ENCODE measurements at places on chromosomes 16 and 17.
A peak's percentile ranks its signal among the peaks of the same experiment; 100 is the strongest.

GRCh38 chr16:14559809-14560241, 70.2 kb downstream of the PARN start:
- DNase-seq, result no peak

- DNase-seq, result no peak
Observed at GRCh38 chr16:67673712-67674580, 7.3 kb downstream of the C16orf86 start.

GRCh38 chr16:85781695-85782370, 17.5 kb downstream of the EMC8 start:
- DNase-seq, result no peak

DNA sequence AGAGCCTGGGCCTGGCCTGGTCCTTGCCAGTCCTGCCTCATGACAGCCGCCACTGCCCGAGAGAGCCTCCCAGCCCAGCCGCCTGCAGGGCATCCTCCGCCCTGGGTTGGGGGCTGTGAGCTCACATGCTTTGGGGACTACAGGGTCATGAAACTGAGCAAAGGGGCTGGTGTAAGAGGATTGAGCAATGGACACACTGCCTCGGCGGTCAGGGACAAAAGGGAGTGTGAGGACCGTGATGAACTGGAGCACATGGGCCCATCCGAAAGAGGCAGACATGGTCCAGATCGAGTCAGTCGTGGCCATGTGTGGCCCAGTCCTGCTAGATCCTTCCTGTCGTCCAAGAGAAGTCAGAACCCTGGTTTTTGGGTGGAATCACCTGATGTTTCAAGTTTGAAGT, 52.3 kb downstream of the GSG1L start:
- no peak for DNase-seq

GRCh38 chr16:50671644-50672260, 9.4 kb downstream of the SNX20 start:
- peak; percentile 86 for DNase-seq

DNA sequence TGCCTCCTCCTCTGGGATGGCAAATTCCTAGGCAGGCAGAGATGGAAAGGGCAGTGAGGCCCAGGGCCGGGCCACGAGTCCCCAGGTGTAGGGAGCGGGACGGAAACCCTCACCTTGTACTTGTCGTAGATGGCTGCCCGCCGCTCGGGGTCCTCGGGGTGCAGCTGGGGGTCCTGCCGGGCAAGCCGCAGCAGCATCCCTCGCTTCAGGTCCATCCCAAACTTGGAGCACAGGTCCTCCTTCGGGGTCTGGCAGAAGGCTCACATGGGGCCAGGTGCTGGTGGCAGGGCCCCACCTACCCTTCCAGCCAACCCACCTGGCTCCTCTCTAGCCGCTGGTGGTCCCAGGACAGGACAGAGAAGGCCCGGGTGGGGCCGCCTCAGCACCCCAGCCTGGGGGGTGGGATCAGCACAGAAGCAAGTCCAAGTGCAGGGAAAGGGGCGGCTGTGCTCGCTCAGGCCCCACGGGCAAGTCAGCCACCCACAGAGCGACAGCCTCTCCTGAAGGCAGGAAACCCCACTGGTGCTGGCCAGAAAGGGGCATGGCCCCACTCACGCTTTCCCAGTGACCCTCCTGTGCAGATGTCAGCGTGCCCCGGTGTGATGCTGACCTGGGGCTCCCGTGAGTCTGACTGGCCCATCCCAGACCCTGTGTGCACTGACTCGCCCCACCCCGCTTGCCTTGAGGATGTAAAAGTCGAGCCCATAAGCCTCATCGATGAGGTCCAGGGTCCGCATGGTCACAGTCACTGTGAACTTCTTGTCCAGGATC, 1.8 kb downstream of the MRPL28 start:
- DNase-seq, result no peak

- no peak for DNase-seq
Observed at GRCh38 chr17:65064452-65065019, 8.0 kb upstream of the GNA13 start.

- DNase-seq, result no peak
Observed at GRCh38 chr16:87723226-87723623, 42.6 kb downstream of the KLHDC4 start.

- DNase-seq, result no peak
Observed at GRCh38 chr17:3641014-3641413, 4.5 kb downstream of the CTNS start.

DNA sequence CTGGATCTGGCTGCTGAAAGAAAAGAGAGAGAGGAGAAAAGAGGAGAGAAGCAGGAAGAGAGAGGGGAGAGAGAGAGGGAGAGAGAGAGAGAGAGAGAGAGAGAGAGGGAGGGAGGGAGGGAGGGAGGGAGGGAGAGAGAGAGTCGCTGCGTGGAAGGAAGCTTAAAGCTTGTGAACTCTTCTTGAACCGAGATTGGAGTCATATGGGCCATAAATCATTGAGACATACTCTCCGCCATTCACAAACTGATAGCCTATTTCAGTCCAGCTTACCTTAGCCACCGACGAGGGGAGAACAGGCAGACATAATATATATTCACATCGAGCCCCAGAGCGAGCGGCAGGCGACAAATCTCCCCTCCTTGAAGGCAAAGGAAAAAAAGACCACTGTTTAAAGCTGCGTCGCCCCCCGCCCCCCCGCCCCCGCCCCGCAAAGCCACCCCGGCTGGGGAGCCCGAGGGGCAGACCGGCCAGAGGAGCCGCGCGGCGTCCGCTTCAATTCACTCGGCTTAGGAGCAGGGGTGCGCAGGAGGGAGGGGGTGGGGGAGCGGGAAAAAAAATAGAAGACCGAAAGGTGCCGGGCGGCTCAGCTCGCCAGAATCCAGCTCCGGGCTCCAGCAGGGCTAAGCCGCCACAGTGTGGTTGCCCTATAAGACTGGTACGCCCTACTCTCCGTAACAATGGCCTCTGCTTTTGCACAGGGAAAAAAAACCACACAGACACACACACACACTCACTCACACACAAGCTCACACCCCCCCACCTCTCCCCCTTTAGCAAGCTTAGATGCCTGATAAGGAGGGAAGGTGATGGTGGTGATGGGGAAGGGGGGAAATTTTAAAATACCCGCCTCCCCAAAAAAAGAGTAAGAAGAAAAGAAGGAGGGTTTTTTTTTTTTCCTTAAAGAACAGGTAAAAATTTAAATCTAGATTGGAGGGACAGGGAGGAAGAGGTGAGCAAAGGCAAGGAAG, 10.6 kb upstream of the HOXB2 start:
- DNase-seq, result no peak

DNA sequence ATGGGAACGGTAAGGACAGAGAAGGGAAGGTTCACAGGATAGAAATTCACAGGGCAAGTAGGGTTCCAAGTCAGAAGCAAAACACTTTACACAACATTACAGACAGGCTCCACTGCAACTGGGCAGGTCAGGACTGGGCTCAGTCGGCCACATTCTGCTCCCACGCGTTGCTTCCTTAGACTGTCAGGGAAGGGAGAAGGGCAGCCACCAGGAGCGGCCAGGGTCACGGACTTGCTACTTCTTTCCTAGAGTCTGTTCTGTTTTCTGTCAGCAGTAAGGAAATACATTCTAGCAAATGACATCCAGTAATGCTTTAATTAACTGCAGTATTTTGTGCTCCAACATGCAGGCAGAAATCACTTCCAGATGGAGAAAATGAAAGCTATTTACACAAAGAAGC, 160.3 kb upstream of the RPH3AL start:
- DNase-seq, result no peak

- no peak for DNase-seq
Observed at GRCh38 chr16:70647441-70648359, 1.3 kb downstream of the IL34 start.

DNA sequence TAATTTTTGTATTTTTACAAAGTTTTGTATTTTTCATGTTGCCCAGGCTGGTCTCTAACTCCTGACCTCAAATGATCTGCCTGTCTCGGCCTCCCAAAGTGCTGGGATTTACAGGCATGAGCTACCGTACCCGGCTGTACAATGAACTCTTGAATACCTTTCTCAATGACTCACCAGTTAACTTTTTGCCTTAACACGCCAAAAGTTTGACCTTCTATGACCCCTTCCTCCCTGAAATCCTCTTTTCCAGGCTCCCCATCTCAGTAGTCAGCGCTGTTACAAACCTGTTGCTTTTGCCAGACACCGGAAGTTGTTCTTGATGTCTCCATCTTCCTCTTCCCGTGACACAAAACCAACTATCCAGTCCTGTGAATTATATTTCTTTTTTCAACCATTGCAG, 158.1 kb upstream of the ASIC2 start:
- DNase-seq, result no peak

DNA sequence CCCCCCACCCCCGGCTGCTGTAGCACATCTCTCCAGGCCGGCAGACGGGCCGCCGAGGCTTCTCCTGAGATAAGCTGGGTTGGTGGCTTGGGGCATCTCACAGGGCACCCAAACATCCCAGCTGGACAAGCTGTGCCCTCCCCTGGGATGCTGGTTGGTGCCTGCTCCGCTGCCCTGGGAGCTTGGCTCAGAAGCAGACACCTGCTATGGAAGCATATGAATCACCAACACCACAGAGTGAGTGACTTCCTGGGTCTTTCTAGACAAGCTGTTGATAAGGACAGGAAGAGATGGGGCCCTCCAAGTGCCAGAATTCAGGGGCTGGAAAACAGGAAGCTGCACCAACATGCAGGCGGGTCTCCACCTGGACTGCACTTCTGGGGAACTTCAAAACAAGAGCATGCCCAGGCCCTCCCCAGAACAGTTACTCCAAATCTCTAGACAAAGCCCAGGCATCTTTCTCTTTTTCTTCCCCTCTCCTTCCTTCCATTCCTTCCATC, 13.7 kb downstream of the C16orf95 start:
- no peak for DNase-seq

DNA sequence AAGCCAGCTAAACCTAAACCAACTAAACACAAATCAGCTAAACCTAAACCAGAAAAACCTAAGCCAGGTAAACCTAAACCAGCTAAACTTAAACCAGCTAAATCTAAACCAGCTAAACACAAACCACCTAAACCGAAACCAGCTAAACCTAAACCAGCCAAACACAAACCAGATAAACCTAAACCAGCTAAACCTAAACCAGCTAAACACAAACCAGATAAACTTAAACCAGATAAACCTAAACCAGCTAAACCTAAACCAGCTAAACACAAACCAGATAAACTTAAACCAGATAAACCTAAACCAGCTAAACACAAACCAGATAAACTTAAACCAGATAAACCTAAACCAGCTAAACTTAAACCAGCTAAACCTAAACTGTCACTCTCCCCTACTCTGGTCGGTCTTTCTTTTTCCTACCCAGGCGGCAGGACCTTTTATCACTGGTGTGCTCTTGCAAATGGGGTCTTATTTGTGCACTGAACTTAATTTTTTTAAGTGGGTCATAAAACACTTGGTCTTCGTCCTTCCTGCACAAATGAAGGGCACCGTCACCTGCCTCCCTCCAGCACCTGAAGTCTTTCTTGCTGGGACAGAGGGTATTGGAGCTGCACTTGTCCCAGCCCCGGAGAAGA, 7.2 kb downstream of the EVPL start:
- DNase-seq, result no peak

DNA sequence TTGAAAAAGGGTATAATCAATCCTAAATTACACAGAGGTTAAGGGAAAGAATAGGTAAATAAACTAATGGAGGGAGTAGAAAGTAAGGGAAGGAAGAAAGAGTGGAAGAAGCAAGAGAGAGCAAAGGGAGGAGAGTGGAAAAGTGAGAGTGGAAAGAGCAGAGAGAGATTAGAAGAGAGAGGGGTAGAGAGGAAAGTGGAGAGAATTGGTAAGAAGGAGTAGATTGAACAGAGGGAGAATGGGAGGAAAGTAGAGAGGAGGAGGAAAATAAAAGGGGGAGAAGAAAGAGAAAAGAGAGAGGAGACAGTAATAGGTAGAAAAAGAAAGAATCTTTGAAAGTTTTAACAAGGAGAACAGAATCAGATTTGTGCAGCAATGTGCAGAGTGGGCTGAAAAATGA, 24.9 kb downstream of the TERB1 start:
- DNase-seq, result no peak

- DNase-seq, result no peak
Observed at GRCh38 chr16:80233097-80233835, 307.5 kb upstream of the DYNLRB2 start.

DNA sequence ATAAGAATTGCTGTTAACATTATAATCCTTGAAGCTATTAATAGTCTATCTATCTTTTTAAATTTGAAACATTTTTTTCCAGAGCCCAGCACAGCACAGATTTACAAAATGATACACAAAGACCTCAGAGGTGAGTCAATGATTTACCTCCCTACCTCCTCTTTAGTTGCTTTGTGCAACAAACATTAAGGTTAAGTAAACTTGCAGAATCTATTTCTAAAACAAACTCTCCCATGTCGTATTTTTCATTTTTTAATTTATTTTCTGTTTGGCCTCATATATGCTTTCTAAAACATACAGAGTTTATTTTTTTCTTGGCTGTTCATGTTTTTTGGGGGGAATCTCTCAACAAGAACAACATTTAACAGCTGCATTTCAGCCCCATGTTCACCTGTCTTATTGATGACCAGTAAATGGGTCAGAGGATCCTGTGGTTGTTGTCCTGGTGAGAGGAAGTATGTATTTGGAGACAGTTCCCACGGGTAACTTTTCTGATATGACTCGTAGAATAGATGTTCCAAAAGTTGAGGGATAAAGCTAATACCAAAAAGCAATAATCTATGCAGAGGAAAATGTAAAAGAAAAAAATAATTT, 42.6 kb downstream of the ABCA9 start:
- DNase-seq, result no peak

- no peak for DNase-seq
Observed at GRCh38 chr16:59543641-59544040, 809.5 kb upstream of the GOT2 start.

DNA sequence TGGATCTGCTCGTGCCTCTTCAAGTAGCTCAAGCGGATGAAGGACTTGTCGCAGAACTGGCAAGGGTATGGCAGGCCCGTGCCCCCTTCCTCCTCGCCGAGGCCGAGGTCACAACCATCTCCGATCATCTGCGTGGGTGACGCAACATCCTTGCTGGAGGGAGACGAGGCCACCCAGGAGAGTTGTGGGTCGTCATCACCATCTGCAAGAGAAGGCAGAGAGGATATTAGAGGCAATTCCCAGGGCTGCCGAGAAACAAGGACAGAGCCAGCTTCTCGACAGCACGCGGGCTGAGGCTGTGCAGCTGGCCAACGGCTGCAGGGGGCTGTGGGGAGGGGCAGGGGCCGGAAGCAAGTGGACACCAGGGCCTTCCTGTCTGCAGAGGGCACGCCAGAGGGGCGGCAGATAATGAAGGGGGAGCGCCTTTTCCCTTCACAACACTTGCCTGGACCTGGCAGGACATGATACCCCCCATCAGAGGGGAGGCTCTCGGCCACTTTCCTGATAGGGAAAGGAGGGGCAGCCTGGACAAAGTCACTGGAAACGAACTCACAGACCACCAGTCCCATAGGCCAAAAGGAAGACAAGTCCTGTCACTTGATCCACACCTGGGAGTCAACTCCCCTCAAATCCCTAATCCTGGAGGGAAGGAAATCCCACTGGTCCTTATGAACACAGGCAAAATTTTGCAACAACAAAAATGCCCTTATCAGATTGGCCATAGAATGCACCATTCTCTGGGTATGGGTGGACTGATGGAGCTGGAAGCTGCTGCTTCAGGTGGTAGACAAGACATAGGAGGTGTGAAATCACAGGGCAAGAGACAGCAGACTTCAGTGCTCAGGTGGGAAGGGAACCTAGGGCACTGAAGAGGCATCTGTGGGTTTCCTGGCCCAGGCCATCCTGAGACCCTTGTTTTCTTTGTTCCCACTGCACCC, 217.0 kb downstream of the ZNF423 start:
- DNase-seq, result no peak

Measured in activated CD8-positive, alpha-beta memory T cell treated with anti-CD3 and anti-CD28 coated beads, Interleukin-2, amount 50 U/mL, for 48 hours (primary cell).